ENCODE measurements at places on chromosomes 3 and 15.

GRCh38 chr15:101185770-101186169, 66.1 kb downstream of the CHSY1 start:
- no peak for DNase-seq

DNA sequence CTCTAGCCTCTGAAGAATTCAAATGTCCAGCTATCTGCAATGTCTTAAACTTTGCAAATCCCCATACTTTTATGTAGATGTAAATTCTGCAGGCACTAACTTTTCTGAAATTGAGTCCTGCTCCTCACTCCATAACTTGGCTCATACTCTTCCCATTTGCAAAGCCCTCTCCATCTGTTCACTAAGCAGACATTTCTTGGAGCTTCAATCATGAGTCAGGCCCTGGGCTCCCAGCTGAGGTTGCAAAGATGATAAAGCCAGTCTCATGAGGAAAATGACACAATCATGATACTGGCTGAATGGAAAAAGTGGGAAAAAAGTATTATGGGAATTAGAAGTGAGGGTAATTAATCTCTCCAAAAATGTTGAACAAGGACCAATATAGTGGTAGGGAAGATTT, 507.6 kb downstream of the NR2F2 start:
- no peak for DNase-seq

DNA sequence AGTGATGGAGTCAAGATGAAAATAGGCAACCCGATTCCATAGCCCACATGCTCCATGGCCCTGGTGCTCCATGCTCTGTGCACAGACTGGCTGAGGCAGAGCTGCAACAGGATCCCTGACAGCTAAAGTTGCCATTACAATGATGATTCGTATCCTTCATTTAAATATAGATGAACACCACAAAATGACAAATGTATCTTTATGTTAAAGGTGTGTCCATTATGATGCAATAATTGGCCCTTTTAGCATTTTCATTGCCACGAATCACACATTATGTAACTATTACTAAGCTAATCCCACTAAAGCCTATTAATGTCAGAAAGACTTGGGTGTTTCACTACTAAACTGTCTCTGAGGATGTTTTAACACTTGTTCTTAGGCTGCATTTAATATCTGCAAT, 270.2 kb upstream of the THBS1 start:
- no peak for DNase-seq

- no peak for DNase-seq
Measured at GRCh38 chr3:146161663-146162002, 649 bp upstream of the PLOD2 start.

GRCh38 chr3:171364500-171364899, 95.7 kb downstream of the TNIK start:
- DNase-seq = no peak

GRCh38 chr3:190620886-190621608, 107.2 kb downstream of the IL1RAP start:
- DNase-seq = no peak

GRCh38 chr3:197858598-197858997, 67.5 kb downstream of the LRCH3 start:
- no peak for DNase-seq

DNA sequence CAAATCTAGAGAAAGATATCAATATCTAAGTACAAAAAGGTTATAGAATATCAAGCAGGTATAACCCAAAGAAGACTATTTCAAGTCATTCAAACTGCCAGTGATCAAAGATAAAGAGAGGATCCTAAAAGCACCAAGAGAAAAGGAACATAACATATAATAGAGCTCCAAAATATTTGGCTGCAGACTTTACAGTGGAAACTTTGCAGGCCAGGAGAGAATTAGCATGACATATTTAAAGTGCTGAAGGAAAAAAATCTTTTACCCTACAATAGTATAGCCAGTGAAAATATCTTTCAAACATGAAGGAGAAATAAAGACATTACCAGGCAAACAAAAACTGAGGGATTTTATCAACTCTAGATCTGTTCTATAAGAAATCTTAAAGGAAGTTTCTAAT, 254.3 kb upstream of the ARHGEF26 start:
- DNase-seq = no peak

DNA sequence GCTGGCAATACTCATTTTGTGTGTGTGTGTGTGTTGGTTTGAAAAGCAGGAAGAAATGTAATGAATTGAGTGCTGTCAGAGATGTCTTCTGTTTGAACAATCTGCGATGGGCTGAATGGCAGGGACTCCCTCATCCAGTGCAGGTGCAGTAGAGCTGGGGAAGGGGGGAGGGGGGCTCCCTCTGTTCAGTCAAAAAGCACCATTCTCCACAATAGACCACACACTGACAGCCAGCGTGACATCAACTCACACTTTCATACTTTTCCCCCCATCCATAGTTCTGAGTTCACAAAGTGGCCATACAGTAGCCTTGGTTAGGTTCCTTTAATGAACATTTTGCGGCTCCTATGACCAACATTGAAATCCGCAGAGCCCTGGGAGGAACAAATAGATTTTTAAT, 10.4 kb downstream of the SOX2 start:
- no peak for DNase-seq

GRCh38 chr15:90261811-90262210, 3.7 kb upstream of the NGRN start:
- no peak for DNase-seq

DNA sequence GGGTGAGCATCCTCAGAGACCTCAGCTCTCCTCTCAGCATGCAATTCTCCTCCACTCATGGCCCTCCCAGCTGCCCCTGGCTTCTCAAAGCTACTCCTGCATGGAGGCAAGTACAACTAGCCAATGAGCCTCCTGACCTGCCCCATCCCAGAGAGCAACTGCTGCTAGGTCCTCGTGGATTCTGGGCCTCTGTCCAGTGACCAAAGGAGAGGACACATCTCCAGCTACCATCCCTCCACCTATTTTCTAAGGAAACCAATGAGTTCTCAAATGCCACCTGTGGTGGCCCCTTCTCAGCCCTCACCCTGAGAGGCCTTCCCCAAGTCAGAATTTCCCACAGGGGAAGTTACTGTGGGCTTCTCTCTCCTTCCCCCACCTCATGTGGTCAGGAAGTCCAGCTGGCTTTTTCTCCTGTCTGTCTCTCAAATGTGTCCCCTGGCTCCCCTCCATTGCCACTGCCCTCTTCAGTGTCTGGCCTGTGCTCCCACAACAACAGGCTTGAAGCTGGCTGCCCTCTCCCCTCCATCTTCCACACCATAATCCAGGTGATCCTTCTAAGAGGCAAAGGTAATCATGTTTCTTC, 43.0 kb downstream of the LIPC start:
- DNase-seq = no peak

GRCh38 chr3:57783186-57784088, 27.3 kb downstream of the SLMAP start:
- DNase-seq = no peak

DNA sequence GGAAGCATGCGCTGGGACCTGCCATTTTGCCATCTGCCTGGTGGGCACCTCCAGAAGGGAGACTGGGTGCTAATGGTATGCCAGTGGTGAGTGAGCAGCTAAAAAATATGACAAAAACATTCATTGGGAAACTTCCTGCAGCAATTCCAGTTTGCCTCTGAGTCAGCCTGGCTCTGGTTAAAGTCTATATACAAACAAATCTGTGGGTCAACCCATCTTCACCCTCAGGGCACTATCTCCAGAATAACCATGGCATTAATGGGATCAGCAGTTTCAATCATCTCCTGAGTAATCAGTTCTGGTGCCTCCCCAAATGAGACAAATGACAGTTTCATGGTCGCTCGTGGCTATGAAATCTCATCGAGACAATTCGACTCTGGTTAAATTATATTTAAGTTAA, 21.5 kb downstream of the FRMD4B start:
- DNase-seq = no peak

GRCh38 chr3:168330983-168331382, 235.3 kb upstream of the GOLIM4 start:
- no peak for DNase-seq

- DNase-seq = peak; percentile 78
Measured at GRCh38 chr3:151227807-151228665, 25.0 kb upstream of the GPR171 start.

GRCh38 chr3:6264906-6265305, 596.0 kb upstream of the GRM7 start:
- no peak for DNase-seq

- DNase-seq = peak; percentile 32
Measured at GRCh38 chr3:50242851-50243542, 7.0 kb downstream of the GNAI2 start.

GRCh38 chr3:185046164-185046515, 106.7 kb downstream of the C3orf70 start:
- no peak for DNase-seq

DNA sequence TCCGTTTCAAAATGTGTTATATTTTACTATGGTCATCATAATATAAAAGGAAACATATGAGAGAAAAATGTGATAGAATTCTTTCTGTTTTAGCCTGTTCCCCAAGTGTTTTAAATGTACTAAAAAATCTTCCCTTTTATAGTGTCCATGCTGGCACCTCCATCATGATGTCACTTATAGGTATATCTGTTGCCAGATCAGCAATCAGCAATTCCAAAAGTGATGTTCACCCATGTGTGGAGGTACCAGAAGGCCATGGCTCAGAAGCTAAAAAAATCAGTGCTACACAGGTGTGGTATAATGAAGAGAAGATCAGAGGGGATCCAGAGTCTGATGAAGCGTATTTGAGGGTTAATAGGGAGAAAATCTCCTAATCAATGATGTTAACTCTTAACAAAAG, 1.1 kb upstream of the GPR15 start:
- no peak for DNase-seq

DNA sequence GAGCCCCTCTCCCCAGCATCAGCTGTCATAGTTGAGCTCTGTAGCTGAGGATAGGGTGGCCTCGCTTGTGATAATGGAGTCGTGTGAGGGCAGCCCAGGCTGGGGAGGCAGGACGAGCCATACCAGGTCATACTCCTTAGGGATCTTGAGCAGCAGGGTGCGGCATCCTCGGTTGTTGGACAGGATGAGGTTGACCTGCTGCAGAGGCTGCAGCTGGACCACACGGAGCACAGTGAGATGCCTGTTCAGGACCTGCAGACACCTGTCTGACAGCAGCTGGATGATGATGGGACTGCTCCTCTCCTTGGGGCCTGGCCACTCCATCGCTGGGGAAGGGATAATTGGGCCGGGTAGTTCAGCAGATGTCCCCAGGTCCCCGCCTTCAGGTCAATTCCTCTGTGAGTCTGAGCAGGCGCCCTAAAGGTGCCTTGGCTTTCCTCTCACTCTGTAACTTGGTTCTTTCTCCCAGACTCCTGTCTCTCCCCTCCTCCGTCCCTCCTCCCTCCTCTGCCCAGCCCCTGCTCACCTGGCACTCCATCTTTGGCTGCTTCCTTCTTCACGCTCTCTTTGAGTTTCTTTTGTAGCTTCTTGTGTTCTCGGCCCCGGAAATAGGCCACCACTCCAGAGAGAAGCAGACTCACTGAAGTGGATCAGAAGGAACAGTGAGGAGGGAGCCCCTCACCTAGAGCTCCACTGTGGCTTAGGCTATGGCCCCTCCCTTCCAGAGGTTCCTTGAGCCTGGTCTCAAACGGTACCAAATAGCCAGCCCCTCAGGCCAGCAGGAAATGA, 7.8 kb downstream of the DUOX2 start:
- DNase-seq = no peak

DNA sequence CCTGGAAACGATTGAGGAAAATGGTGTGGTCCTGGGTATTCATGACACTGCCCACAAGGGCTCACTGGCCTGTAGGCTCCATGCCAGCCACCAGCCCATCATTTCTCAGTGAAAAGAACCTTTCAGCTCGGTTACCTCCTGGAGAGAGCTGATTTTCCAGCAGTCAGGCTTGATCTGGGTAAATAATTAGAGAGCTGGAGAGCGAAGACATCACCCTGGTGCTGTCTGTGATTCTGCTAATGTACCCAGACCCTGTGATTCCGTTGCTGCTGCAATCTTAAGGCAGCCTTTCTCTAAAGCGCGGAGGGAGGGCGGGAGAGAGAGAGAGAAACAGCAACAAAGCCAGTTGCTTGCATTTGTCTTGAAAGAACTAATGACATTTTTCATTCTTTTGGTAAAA, 221.9 kb upstream of the TOPAZ1 start:
- DNase-seq = no peak

GRCh38 chr3:38684546-38684945, 35.1 kb upstream of the SCN5A start:
- DNase-seq = no peak

DNA sequence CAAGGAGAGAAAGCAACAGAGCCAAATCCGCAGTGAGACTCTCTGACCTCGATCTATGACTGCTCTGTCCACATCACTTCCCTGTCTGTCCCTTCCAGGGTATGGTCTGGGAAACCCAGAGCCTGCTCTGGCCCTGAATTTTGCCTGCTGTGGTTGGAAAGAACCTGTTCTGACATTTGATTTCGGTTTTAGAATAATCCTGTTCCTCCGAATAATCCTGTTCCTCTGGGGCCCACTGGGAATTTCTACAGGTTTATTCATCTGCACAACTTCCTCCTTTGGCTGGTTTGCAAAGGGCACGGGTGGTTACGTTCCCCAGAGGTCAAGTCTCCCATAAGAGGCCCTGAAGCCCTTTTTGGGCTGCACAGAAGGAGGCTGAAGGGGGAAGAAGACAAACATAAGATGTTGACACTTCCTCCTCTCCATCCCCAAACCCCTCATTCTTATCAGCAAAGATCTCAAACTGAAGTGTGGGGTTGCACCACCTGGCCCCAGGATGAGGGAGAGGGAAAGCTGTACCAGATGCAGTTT, 10.6 kb downstream of the LAMP3 start:
- no peak for DNase-seq

DNA sequence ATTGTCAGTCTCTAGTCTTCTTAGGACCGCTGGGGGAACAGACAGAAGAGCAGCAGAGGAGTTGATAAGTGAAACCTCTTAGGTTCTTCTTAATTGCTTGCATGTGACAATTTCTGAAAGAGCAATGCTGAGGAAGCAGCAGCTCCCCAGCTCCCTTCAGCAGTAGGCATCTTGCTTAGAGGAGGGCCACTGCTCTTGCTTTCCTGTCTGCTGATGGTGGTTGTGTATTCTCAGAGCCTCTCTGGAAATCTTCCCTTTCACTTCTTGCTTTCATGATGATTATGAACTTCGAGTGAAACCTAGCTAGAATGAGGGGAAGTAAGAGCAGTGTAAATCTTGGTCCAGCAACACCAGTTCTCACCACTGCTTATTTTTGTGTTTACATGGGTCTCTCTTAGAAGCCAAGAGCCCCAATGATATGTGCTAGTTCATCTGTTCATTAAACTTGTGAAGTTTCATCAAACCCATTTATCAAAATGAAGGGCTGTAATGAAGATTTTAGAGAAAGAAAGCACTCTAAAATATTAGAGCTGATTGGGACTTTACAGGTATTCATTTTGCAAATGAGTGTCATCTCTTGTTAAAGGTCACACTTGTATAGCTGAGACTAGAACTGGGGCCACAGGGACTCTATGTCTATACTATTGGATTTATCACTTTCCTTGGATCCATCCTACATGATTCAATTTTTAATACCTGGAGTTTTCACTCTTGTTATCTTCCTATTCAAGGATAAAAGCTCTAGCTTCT, 246.7 kb downstream of the LPP start:
- no peak for DNase-seq

- DNase-seq = no peak
Measured at GRCh38 chr3:75254685-75255084, 409.4 kb upstream of the FRG2C start.
